ENCODE measurements at places on chromosomes 6 and 20.

DNA sequence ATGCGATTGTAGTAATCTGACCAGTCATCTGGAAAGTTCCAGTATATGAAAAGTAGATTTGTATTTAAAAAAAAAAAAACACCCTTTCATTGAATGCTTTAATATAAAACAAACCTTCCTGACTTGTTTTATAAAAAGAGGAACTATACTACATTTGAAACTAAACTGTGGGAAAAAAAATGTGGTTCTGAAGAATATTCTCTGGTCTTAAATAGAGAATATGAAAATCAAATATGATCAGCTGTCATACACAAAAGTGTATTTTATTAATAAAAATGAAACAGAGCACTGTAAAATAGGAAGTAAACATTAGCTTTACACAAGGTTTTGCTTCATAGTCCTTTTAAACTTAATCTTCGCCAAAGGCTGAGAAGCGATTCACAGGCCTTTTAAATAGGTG lies 25.3 kb upstream of the CD83 start:
- DNase-seq = no peak

DNA sequence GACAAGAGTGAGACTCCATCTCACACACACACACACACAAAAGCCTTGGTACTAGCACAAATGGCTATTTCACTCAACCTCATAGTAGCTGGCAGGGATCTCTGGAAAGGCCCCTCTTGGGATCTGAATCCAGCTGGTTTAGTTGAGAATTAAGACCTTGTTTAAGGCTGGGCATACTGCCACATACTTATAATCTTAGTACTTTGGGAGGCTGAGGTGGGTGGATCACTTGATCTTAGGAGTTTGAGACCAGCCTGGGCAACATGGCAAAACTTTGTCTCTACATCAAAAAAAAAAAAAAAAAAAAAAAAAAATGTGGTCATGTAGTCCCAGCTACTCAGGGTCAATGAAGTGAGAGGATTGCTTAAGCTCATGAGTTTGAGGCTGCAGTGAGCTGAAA lies 628.3 kb downstream of the MMUT start:
- DNase-seq = no peak

DNA sequence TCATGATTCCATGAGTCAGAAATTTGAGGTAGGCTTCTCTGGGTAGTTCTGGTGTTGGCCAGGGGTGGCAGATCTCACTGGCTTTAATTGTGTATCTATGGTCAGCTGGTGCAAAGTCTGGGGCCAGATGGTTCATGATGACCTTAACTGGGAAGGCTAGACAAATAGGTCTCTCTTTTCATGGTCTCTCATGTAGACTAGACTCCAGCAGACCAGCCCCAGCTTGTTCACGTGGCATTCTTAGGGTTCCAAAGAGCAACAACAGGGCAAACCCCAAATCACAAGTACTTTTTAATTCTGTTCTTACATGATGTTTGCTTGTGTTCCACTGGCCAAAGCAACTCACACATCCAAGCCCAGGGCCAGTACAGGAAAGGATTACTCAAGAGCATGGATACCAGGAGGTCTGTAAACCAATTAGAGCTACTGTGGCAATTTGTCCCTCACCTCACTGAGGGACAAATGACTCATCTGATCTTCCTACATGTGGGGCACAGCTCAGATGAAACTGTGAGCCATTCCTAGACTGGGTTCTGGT lies 79.5 kb upstream of the PBOV1 start:
- DNase-seq = no peak

DNA sequence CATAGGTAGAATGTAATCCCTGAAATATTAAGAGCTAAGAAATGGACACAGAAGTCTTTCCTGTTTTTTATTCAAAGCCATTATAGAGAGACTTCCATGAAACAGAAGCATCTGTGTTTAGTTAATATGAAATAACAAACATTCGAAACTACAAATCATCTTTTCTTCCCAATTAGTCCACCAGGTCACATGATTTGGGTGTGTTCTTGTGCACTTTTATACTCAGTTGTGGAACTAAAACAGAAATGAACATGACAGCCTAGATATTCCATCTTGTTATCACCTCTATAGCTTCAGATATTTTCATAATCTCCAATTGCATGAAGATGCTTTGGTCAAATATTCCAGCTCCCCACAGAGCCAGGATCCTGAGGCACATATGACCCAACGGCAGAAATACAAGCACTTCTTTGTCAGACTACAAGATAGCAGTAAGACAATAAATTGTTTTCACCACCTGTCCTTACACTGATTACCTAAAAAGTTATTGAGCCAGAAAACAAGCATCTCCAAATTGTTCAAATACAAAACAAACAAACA lies 116.8 kb upstream of the BEND6 start:
- DNase-seq = no peak

DNA sequence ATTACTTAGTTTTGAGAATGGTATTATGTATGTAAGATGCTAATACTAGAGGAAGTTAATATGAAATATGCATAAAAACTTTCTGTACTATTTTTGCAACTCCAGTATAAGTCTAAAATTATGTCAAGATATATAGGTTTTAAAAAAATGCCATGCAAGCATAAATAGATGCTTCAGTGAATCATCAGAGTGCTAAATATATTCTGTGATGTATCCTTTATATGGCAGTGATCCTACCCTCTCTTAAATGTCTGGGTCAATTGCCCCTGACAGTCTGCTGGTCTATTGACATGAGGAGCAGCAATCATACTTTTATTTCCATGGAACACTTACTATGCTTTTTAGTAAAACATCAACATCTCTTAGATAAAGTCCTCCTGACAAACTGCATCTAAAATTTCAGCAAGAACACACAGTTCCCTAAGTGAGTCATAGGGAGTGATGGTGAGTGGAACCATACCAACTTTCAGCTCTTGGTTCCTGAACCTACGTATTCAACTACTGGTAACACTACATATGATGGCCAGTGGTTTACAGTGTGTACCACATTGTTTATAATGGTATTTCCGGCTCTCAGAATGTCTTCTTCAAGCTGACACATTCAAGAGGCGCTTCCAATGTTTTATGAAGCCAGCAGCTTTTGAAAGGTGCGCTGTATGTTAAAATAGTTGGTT lies 928.7 kb upstream of the GJE1 start:
- no peak for DNase-seq

- DNase-seq = no peak
These were observed 17.8 kb downstream of the TMEM30A start for GRCh38 chr6:75266716-75267291.

- no peak for DNase-seq
These were observed 95.5 kb downstream of the GJA10 start for GRCh38 chr6:89989742-89990141.

- DNase-seq = no peak
These were observed 82.8 kb downstream of the ZMYND8 start for GRCh38 chr20:47273591-47274235.

DNA sequence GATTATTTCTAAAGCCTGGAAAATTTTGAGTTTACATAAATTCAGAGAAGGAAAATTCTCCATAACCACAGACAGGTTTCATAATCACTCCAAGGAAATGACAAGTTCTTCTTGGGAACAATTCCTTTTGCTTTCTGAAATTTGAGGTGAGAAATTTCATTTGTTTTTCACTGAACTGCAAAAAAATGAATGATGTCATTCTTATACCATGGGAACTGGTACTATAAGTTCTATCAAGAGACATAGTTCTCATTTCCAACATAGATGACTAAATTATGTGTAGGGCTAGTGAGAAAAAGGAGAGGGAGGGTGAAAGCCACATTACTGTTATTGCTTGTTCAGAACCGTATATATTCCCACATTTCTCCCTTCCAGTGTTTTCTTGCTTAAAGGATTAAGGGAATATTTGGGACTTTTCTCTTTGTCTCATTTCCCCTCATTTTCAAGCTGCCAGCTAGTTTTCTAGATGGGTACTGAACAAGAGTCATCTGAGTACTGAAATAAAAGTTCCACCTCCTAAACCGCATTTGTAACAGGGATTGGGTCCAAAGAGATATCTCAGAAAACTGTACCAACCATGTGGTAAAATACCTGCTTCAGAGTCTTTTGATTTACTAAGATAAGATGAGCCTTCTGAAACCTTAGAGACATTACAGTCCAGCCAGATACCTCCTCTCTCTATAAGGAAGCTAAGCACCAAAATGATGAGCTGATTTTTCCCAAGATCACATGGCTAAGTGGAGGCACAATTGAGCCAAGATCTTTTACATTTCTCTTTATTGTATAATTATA lies 144.3 kb upstream of the PRDM1 start:
- DNase-seq = no peak

DNA sequence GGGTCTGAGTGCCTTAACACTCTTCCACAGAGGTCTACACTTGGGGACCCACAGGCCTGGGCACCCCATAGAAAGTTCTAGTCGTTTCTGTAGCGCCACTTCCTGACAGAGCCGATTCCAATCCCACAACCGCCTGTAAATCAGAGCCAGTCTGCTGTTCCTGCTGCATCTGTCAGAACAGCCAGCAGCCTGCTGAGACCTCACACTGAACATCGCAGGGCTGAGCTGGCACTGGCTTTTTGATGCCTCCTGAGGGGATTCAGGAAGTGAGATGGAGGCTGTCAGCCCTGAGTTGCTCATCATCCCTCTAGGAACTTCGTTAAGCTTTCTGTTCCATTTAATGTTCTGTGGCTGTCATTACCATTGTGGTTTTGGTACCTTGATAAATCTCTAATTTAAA lies 48.9 kb downstream of the DCBLD1 start:
- no peak for DNase-seq

DNA sequence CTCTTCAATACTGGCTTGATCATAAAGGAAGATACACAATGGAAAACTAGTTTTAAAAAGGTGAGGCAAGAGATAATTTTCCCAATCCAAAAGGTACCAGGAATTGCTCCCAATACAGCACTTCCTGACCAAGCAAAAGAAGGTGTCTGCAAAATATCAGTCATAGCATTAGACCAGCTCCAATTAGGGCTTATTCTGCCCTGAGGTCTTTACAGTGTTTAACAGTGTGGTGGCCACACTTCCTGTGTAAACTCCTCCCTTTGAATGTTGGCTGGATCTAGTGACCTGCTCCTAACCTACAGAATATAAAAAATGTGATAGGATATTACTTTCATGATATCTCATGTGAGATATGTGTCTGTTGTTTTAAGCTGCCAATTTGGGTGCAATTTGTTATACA lies 57.1 kb upstream of the BTN3A2 start:
- no peak for DNase-seq

DNA sequence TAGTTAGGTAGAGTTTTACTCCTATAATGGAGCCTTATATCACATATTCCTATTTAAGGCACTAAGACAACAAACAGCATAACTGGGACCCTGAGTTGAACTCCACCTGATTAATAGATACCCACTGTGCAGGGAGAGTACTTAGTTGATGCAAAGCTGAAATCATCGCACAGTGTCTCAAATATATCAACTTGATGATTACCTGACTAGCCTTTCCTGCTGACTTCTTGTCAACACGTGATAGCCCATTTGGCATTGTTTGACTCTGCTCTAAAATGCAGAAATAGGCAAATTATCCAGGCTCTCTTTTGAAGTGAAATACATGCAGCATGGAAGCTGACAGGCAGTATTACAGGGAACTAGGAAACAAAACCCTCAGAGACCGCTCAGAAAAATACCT lies 154.6 kb upstream of the HDAC2 start:
- DNase-seq = no peak

GRCh38 chr6:57313711-57314471 lies 3.5 kb upstream of the PRIM2 start:
- no peak for DNase-seq

- DNase-seq = no peak
These were observed 3.2 kb downstream of the PSORS1C2 start for GRCh38 chr6:31135710-31136109.

GRCh38 chr6:93358435-93358834 lies 60.9 kb downstream of the EPHA7 start:
- DNase-seq = no peak

- DNase-seq = no peak
These were observed 292.1 kb downstream of the SOX4 start for GRCh38 chr6:21885532-21886114.

Data from cortex of kidney (tissue), 1 donor.